ENCODE measurements at places on chromosomes 3 and 15.

- no peak for ATAC-seq
Measured at GRCh38 chr3:142863010-142863817, 25.7 kb downstream of the PCOLCE2 start.

DNA sequence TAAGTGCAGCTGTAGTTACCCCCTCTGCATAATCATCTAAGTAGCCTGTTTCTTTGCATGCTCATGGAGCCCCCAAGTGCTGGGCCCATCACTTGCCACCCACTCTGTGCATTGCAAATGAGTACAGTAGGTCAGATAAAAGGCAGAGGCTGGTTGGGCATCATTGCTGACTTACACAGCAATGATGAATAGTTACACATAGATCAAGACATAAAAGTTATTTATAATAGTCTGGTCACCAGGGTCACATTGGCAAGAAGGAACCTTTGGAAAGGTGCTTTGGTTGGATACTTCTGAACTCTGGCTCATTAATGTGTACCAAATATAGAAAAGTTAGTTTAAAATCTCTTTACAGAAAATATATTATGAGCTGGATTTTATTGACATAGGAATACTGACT is 111.6 kb downstream of the MITF start:
- ATAC-seq: no peak

- ATAC-seq: no peak
Measured at GRCh38 chr3:11212784-11213183, 58.5 kb downstream of the HRH1 start.

GRCh38 chr3:183123891-183124290 is 24.6 kb upstream of the MCCC1 start:
- ATAC-seq: no peak

DNA sequence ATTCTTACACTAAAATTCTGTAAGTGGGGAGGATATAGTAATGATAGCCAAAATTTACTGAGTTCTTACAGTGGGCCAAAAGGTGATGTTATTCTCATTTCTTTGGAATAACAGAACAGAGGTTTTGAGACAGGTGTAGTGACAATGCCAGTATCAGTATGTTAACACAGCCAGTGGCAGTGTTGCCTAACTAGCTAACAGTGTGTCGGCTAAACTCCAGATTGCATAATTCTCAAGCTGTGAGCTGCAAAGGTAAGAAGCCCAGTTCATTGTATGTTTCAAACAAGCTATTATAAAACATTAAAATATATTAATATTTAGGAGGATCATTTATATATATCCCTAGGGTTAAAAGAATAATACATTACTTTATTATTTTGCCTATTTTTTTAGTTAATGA is 920 bp downstream of the SLC15A2 start:
- peak; percentile 36 for ATAC-seq

- no peak for ATAC-seq
Measured at GRCh38 chr15:71595846-71596553, 214.4 kb upstream of the NR2E3 start.

DNA sequence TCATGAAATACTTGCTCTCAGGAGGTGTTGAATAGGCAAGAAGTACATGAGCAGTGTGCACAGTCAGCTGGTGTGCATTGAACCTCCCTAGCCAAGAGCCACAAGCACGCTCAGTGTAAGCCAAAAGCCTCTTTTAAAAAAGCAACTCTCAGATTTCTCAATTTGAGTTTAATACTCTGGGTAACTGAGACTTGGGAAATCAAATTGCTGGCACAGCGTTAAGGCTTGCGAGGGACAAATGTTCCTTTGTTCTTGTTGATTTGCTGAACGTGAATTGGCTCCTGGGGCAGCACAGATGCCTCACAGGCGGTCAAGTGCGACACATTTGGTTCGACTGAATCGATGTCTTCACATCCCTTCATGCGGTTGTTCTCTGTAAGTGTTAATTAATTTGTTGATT is at the start of gene FAM240A:
Gene FAM240A (plus strand): TSS at position 202 of the 400 bp plus-strand sequence. CDS start 159 bp downstream, at position 361.
- ATAC-seq: peak; percentile 33

DNA sequence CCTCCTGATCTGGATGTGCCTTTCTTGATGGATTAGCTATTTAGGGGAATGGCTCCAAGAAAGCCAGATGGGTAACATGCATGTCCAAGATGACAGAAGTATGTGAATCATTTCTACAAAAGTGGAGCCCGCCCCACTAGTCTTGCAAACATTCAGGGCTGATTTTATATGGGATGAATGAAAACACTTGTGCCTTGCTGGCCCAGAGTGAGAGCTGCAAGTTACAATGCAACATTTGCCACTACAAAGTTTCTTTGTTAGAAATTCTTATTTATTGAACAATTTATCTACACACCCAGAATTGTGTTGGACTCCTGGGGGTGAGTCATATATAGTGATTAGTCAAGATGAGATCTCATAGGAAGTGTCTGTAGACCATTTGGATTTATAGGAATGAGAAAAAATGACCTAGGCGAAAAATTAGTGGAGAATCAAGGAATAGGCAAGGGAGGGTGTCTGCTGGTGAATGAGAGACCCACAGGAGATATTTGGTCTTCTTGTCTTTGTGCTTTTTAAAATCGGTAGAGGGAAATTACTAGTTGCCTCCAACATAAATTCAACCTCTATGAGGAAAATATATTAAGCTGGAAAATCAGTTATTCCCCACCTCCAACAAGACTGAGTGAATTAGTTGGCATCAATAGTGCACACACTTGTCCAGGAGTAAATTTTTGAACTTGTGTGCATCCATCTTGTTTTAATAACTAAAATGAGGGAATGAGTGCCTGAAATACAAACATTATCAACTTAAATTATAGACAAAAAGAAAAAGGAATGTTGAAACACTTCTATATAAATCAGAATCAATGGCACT is 53.5 kb upstream of the DCBLD2 start:
- ATAC-seq: peak; percentile 66

DNA sequence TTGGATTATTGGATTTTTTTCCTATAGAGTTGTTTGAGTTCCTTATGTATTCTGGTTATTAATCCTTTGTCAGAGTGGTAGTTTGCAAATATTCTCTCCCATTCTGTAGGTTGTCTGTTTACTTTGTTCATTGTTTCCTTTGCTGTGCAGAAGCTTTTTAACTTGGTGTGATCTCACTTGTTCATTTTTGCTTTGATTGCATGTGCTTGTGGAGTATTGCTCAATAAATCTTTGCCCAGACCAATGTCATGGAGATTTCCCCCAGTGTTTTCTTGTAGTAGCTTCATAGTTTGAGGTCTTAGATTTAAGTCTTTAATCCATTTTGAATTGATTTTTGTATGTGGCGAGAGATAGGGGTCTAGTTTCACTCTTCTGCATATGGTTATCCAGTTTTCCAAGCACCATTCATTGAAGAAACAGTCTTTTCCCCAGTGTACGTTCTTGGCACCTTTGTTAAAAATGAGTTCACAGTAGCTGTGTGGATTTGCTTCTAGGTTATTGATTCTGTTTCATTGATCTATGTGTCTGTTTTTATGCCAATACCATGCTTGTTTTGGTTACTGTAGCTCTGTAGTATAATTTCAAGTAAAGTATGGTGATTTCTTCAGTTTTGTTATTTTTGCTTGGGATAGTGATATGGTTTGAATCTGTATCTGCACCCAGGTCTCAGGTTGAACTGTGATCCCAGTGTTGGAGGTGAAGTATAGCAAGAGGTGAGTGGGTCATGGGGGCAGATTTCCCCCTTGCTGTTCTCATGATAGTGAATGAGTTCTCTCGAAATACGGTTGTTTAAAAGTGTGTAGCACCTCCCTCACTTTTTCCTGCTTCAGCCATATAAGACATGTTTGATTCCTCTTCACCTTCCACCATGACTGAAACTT is 46.1 kb upstream of the TNFSF10 start:
- no peak for ATAC-seq

DNA sequence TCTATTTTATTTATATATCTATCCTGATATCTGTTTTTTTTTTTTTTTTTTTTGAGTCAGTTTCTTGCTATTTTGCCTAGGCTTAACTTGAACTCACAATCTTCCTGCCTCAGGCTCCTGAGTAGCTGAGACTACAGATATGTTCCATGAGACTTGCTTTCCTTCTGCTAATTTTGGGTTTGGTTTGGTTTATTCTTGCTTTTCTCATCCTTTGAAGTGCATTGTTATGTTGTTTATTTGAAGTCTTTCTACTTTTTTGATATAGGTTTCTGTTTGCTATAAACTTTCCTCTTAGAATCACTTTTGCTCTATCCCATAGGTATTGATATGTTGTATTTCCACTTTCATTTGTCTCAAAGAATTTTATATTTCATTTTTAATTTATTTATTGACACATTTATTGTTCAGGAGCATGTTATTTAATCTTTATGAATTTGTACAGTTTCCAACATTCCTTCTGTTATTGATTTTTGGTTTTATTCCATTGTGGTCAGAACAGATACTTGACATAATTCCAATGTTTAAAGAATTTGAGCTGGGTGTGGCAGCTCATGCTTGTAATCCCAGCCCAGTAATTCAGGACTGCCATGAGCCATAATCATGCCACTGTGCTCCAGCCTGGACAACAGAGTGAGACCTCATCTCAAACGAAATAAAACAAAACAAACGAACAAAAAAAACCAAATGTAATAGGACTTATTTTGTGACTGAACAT is 62.3 kb upstream of the PLSCR4 start:
- ATAC-seq: peak; percentile 25

DNA sequence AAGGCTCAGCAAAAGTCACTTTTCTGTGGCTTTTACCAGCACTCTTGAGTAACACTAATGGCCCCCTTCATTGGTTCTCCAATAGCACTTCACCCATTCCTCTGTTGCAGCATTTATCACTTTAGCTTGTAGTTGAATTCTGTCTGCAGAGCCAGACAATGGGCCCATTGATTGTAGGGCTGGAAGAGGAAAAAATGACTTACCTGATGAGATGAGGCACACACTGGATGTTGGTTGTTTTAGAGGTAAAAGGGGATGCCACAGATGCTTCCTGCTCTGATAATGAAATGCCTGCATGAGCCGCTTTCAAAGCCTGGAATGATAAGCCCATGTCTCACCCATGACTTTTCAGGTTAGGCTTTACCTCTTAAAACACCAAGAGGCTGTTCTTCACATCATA is 64.3 kb downstream of the PLAAT1 start:
- ATAC-seq: no peak

- peak; percentile 15 for ATAC-seq
Measured at GRCh38 chr15:31480356-31481025, 153.9 kb downstream of the KLF13 start.

DNA sequence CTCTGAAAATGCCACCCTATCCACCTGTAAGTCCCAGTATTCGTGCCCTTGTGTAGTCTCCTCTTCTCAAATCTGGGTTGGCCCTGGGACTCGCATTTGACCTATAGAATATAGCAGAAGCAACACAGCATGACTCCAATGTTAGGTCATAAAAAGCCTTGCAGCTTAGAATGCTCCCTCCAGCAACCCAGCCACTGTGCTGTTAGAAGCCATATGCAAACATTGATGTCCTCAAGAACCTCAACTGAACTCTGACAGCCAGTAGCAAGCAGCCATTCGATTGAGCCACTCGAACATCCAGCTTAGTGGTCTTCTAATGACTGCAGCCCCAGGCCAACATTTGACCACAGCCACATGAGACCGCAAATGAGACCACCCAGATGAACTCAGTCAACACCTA is 26.6 kb downstream of the MECOM start:
- ATAC-seq: no peak

- ATAC-seq: no peak
Measured at GRCh38 chr3:70982284-70982683, 601.2 kb downstream of the FOXP1 start.

DNA sequence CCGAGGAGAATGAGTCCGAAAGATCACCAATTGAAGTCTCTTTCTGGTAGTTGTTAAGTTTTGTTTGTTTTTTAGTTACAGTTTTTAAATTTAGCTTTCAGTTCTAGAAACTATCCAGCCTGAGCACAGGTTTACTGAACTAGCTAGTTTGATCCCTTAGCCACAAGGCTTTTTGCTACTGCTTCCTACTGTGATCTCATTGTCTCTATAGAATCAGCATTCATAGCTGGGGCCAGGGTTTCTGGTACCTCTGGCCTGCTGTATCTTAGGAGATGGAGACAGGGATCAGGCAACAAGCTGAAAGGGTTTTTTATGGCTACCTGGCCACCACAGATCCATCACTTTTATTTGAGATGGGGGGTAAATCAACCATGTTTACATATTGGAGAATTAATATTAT is 37.0 kb downstream of the GOLM2 start:
- ATAC-seq: no peak

DNA sequence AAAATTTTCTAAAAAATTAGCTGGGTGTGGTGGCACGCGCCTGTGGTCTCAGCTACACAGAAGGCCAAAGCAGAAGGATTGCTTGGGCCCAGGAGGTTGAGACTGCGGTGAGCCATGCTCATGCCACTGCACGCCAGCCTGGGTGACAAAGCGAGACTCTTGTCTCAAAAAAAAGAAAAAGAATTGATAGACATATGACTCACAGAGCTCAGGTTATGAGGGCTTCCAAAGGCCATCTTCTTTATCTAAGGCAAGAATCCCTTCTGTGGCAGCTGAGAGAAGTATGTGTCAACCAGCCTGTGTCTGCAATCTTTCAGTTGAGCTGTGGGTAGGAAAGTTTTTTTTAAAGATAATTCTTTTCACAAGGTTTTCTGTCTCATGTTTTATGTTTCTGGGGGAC is 53.9 kb downstream of the MRPS25 start:
- no peak for ATAC-seq

- peak; percentile 58 for ATAC-seq
Measured at GRCh38 chr3:156630081-156630772, 44.2 kb upstream of the TIPARP start.

GRCh38 chr15:75349851-75350588 is 3.2 kb downstream of the NEIL1 start:
- ATAC-seq: no peak

- ATAC-seq: peak; percentile 99
Measured at GRCh38 chr3:41148478-41148877, 50.8 kb upstream of the CTNNB1 start.

DNA sequence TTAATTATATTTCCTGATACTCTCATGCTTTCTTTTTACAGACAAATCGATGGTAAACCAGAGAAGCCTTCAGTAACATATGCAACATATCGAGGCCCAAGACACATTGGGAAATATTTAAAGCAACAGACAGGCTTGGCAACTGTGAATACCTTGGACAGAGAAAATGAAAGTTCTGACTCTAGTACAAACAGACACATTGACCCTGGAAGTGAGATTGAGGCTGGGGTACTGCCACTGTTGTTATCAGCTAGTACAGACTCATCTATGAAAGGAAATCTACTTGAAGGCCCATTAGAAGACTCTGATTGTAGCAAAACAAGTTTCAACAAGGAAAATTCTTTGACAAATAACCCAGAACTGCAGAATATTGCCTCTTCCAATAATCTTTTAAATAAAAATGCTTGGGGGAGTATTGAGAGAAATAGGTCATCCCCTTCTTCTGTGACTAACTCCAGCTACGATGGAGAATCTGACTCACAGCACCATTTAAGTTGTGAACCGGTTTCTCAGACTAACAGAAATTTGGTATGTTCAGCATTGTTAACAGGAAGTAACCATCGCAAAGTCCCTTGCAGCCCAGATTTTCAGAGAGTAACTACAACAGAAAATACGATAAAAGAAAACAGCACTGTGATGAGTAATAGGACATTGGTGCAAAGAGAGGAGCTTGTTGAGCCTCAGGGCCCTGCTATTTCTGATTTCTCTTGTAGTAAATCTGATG is 50.2 kb downstream of the CRYBG3 start:
- peak; percentile 91 for ATAC-seq

- ATAC-seq: no peak
Measured at GRCh38 chr3:105837947-105838346, 30.9 kb downstream of the CBLB start.

Data from motor neuron (in vitro differentiated cells).